ENCODE measurements at places on chromosomes 5 and 9.

GRCh38 chr5:52269401-52269800, 518.3 kb upstream of the ITGA1 start:
- DNase-seq, result no peak

GRCh38 chr9:95506428-95506677, 10.4 kb downstream of the PTCH1 start:
- no peak for DNase-seq

DNA sequence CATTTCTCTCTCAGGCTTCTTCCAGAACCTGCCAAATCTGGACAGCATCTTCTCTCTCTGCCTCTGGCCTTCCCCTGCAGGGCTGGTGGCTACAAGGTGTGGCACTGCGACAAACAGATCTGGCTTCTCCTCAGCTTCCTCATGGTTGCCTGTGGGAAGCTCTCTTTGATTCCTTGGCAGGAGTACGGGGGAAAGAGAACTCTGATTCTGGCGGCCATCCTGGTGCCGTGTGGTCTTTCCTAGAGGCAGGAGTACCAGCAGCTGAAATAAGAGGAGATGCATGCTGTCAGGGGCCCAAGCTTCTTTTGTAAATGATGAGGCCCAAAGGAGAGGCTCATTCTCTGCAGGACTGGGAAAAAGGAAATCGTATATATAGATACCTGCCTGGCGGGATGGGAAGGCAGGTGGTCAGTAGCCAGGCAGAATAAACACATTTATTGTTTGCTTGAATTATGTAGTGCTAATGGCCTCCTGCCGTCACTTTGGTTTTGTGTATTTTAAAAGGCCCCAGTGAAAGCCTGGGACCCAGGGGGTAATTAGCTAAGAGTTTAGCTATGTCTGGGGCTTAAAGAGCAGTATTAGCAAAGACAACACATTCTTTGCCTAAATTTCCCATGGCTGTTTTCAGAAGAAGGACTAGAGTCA, at the start of gene CER1:
Gene CER1, minus strand, starts transcription at position 343 of the 645 bp plus-strand sequence. Its CDS starts 61 bp downstream, at position 282.
- DNase-seq, result peak; percentile 50

GRCh38 chr9:109817846-109818472, 38.0 kb downstream of the PALM2AKAP2 start:
- DNase-seq, result peak; percentile 88

DNA sequence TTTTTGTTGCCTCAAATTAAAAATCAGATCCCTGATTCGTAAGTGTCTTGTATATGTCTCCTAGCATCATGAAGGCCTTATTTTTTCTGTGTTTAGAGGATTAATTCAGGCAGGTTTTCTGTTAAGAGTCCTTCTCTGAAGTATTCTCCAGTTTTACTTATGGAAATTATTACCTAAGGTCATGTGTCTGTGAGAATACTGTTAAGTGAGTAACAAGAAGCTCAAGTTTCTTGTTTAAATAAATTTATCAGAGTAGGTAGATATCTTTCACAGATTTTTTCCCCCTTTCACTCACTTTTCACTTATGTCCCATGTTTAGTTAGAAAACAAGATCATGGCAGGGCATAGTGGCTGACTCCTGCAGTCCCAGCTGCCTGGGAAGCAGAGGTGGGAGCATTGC, 233.6 kb downstream of the KDM4C start:
- DNase-seq, result no peak

DNA sequence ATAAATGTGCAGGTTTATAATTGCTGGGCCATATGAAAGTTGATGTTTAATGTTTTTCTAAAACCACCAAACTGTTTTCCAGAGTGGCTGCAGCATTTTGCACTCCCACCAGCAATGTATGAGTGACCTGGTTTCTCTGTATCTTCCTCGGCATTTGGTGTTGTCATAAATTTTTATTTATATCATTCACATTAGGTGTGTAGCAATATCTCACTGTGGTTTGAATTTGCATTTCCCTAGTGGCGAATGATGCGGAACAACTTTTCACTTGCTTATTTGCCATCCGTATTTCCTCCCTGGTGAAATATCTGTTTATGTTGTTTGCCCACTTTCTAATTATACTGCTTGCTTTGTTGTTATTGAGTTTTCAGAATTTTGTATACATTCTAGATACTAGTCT, 295.7 kb upstream of the TUT7 start:
- DNase-seq, result no peak

GRCh38 chr9:20662156-20662555, 21.9 kb upstream of the FOCAD start:
- no peak for DNase-seq

DNA sequence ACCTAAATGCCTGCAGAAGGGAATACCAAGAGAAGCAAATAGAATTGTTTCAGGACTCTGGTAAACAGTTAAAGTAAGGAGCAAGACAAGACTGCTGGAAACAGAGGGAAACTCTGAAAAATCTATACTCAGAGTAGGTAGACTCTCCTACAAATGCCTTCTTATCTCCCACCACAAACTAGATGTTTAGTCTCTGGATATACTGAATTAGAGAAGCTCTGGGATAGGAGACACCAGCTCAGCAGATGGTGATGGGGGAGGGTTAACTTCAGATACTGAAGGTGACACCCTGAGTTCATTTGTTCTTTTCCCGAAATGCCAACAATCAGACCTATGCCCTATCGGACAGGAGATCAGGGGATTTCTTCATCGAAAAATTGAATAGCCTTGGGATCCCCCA, 54.1 kb upstream of the CHD1 start:
- no peak for DNase-seq

DNA sequence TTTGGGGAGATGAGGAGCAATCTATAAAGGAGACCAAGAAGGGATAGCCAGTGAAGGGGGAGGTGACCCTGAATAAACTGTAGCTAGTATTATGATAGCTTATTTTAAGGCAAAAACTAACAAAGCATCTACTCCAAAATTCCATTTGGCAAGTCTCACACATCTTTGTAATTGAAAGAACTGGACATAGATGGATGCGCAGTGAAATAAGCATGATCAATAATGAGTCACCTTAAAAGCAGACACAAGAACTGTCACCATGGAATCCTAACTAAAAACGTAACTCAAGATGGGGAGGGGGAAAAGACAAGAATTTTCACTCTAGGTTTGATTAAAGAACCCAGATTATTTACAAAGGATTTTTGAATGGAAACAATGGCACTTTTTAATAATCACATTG, 164.5 kb downstream of the MED27 start:
- DNase-seq, result no peak

- no peak for DNase-seq
These were observed 165.0 kb downstream of the FGF1 start for GRCh38 chr5:142520885-142521284.

DNA sequence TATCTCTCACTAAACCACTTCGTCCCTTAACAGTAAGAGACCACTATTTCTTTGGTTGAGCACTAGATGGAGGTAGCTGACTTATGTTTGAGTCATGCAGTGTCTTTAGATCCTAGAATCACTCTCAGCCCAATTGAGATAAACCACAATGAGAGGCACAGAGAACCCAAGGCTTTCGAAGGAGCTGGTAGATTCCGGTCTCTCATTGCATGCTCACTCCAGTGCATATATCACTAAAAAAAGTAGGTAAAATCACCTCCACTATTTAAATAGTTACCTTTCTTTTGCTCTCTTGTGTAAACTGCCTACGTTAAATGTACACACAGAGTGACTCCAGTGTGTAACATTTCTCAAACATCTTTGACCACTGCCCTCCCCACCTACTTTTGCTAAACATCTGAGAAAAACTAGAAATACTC, 27.6 kb downstream of the ACTL7A start:
- DNase-seq, result no peak

GRCh38 chr9:104276709-104277245, 182.7 kb downstream of the SMC2 start:
- DNase-seq, result no peak

GRCh38 chr9:126550891-126551351, 62.8 kb upstream of the LMX1B start:
- DNase-seq, result no peak

- no peak for DNase-seq
These were observed 1146.3 kb downstream of the MAT2B start for GRCh38 chr5:164651546-164652275.

- DNase-seq, result no peak
These were observed 47.9 kb downstream of the ADGRV1 start for GRCh38 chr5:90606539-90606938.

DNA sequence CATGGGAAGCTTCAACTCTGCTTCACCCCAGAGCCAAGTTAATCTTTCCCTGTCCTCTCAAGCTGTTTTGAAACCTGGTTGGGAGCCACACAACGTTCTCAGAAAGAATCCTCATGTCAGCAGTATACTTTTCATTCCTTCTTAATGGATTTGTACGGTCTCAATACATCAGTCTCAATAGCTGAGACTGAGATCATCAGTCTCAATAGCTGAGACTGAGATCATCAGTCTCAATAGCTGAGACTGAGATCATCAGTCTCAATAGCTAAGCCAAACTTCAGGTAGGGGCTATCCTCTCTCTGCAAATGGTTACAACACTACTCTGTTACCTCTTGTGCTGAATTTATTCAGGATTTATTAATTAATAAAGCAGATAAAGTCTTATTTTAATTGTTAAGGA, 1317.4 kb upstream of the CDH9 start:
- DNase-seq, result no peak

DNA sequence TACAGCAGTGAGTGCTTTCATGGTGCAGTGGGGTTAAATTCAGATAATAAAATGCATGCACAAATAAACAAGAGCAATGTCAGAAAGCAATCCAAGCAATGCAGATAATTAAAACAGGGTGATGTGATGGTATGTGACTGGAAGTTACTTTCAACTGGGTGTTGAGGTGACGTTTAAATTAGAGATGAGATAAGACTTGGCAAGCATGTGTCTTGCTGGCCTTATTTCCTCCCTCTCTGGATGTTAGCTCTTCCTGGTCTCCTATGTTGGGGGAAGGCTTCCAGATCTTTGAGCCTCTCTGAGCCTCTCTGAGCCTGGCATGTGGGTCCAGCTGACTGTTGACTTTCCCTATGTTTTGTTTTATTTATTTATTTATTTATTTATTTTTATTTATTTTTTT, 54.4 kb downstream of the DOCK2 start:
- DNase-seq, result no peak

- DNase-seq, result peak; percentile 79
These were observed 20.1 kb downstream of the MINAR2 start for GRCh38 chr5:129767927-129768380.

DNA sequence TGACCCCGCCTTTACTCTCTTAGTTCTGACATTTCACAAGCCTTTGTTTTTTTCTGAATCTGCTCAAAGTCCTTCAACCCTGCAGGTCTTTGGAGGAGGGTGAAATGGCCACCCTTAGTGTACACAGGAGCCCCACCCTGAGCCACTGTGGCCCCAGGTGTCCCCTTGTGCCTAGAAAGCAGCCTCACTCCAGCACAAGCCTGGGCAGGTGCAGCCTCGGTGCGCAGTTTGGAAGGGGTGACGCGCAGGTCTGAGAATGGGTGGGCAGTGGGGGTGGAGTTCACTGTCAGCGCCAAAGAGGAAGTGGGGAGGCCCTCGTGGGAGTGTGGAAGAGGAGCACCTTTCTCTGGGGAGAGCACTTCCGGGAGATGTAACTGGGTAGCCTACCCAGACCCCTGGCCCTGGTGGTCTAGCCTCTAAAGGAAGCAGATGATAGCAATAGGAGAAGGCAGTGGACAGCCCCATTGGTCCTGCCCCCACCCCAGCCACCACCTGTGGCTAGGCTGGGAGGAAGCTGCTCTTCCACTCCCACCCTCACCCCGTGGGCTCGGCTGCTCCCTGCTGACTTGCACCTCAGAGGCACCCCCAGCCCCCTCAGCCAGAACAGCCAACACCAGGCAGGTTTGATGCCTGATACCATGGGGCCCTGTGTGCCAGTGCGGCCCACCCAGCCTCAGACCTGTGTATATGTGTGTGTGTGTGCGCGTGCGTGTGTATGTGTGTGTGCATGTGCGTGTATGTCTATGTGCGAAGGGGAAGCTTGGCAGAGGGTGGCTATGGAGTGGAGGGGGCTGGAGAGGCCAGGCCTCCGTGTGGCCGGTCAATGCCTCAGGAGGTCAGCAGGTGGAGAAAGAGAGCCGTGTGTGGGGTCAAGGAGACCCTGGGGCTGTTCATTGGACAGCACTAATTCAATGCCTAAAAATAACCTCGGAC, 16.8 kb upstream of the DAB2IP start:
- no peak for DNase-seq

- DNase-seq, result no peak
These were observed 19.4 kb downstream of the RAB14 start for GRCh38 chr9:121182101-121182836.

- no peak for DNase-seq
These were observed 1.1 kb upstream of the SSBP2 start for GRCh38 chr5:81751836-81752643.

GRCh38 chr9:129113645-129114304, 2.6 kb downstream of the PTPA start:
- no peak for DNase-seq

DNA sequence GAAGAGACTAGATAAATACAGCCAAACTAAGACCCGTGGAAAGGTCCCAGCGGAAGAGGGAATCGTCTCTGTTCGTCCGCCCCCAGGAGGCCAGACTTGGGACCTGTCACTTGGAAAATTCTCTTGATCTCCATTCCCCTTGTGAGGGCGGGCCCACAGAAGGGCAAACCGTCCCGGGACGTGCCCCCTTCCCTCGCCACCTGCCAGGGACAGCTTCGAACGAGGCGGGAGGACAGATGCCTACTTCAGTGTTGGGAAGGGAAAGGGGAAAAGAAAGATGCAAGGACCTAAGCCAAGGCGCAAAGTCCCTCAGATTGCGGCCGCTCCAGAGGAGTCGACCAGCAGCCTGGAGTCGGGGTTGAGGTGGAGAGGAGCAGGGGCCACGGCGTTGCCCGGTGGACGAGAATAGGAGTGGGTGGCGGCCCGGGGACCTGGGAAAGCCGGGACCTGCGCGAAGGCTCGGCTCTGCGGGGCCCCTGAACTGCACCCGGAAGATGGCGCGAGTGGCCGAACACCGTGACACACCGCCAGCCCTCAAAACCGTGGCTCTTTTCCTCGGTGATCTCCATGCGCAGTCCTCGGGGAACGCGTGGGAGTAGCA, 4.4 kb upstream of the EBF1 start:
- no peak for DNase-seq

GRCh38 chr9:35731415-35732184, 395 bp downstream of the TLN1 start:
- no peak for DNase-seq

DNA sequence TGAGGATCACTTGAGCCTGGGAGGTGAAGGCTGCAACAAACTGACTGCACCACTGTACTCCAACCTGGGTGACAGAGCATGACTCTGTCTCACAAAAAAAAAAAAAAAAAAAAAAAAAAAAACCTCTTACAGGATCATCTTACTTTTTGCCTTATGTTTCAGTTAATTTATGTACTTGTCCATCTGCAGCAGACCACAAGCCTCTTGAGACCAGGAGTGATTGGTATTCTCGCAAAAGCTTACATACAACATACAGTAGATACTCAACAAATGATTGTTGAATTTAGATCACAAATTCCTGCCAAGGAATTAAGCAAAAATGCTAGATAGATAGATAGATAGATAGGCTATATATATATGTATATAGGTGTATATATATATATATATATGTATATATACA, 12.4 kb downstream of the CEMIP2 start:
- DNase-seq, result no peak

GRCh38 chr5:158506648-158507047, 593.1 kb downstream of the EBF1 start:
- no peak for DNase-seq

Data from iPS DF 6.9 (cell line).